ENCODE measurements at places on chromosomes 16 and 17. TPM values are rescaled to one million over a fixed set of nuclear protein-coding genes. Genes with fewer than 3 reads are reported as not detected.

GPR142 gene
- not detected for total RNA-seq

PDILT gene
- not detected for total RNA-seq

HNF1B gene
- total RNA-seq, result 2.7 TPM

MYO15A gene
- 0.13 TPM for total RNA-seq

CACNG3 gene
- not detected for total RNA-seq

ESRP2 gene
- 0.29 TPM for total RNA-seq

CBLN1 gene
- total RNA-seq, result not detected

TBX21 gene
- total RNA-seq, result 8.3 TPM

FBXW10 gene
- total RNA-seq, result not detected

RNF43 gene
- total RNA-seq, result 8.2 TPM

TMEM170A gene
- 20.7 TPM for total RNA-seq

ACSM5 gene
- 0.26 TPM for total RNA-seq

GGT6 gene
- total RNA-seq, result 0.26 TPM

CCL2 gene
- not detected for total RNA-seq

HSD17B1 gene
- total RNA-seq, result 0.67 TPM

CYB5D1 gene
- total RNA-seq, result 7.7 TPM

SMIM36 gene
- total RNA-seq, result not detected

PDP2 gene
- total RNA-seq, result 16.4 TPM

ABCC12 gene
- total RNA-seq, result not detected

HAP1 gene
- total RNA-seq, result not detected

HBA1 gene
- total RNA-seq, result 1.9 TPM

OR3A3 gene
- total RNA-seq, result not detected

KLHL11 gene
- total RNA-seq, result 11.5 TPM

ANTKMT gene
- 60.5 TPM for total RNA-seq

NOMO2 gene
- 101 TPM for total RNA-seq

KRT33B gene
- not detected for total RNA-seq

HCRT gene
- total RNA-seq, result 0.41 TPM

PPP1R27 gene
- 0.49 TPM for total RNA-seq

GAST gene
- total RNA-seq, result not detected

KCTD5 gene
- 36.1 TPM for total RNA-seq

TGFB1I1 gene
- 0.24 TPM for total RNA-seq

NPTX1 gene
- not detected for total RNA-seq

RPL27 gene
- 1,748 TPM for total RNA-seq

TRIM72 gene
- 1.0 TPM for total RNA-seq

STX1B gene
- 2.4 TPM for total RNA-seq

MAPT gene
- 0.03 TPM for total RNA-seq

TMEM98 gene
- 0.31 TPM for total RNA-seq

GPR179 gene
- not detected for total RNA-seq

WNK4 gene
- 0.27 TPM for total RNA-seq

KRTAP4-4 gene
- not detected for total RNA-seq

ADAP2 gene
- 7.4 TPM for total RNA-seq

ZNF750 gene
- not detected for total RNA-seq

CA10 gene
- not detected for total RNA-seq

IRX6 gene
- total RNA-seq, result not detected

C16orf96 gene
- total RNA-seq, result 0.05 TPM

HOXB7 gene
- 4.5 TPM for total RNA-seq

HES7 gene
- total RNA-seq, result 1.9 TPM

SNX20 gene
- total RNA-seq, result 21.4 TPM

ARHGAP44 gene
- 0.61 TPM for total RNA-seq
